ENCODE measurements at places on chromosomes 13 and 19.

GRCh38 chr19:44553478-44554171 is 24.1 kb upstream of the CEACAM20 start:
- no peak for DNase-seq

- peak; percentile 69 for DNase-seq
Measured at GRCh38 chr19:58181902-58182576, 822 bp upstream of the ZNF274 start.

- no peak for DNase-seq
Measured at GRCh38 chr13:36879218-36879938, 40.7 kb downstream of the SMAD9 start.

- no peak for DNase-seq
Measured at GRCh38 chr13:38636073-38636472, 50.8 kb upstream of the FREM2 start.

DNA sequence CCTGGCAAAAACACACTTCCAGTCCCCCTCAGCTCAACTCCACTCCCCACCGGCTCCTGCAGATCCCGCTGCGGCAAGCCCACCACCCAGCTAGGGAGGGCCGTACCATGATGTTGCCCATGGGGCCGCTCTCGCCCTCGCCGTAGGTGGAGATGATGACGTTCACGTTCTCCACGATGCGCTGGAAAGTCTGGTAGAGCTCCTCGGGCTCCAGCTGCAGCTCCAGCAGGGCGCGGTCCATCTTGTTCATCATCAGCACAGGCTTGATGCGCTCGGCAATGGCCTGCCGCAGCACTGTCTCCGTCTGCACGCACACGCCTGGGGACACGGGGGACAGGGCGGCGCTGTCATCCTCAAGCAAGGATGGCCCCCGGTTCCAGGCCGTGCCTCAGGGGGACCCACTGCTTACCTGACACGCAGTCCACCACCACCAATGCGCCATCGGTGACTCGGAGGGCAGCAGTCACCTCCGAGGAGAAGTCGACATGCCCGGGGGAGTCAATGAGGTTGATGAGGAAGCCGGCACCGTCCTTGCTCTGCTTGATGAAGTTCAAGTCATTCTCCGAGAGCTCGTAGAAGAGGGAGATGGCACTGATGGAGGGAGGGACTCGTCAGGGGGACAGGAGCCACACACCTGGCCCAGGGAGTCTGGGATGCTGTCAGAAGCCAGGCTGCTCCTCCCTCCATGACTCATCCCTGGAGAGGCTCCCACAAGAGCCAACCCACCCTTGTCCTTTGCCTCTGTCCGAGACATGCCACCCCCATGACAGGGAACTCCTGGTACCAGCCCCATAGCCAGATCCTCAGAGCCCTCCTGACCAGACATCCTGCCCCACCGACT is 2.3 kb downstream of the EEF2 start:
- DNase-seq: no peak

DNA sequence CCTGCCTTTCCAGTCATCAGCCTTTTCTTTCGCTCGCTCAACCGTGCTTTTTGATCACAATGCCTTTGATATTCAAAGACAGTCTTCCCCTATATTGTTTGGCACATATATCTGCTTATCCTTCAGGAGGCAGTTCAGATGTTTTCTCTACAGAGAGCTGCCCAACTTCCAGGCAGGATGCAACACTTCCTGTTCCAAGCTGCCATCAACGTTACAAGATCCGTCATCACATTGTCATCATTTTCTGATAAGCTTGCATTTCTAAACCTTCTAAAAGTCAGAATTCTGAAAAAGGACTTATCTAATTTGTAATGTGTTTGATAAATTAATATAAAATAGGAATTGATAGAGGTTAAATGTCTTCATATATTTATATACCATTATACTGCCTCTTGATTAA is 574.2 kb downstream of the TBC1D4 start:
- DNase-seq: no peak

Data from CD4-positive, alpha-beta T cell treated with Interleukin-10 for 1 hour (primary cell).